ENCODE measurements at places on chromosomes 7 and 10.

- H3K27me3 ChIP-seq, result no peaks in the 10 kb centered on the region
- no peaks in the 10 kb centered on the region for H3K36me3 ChIP-seq
- no peaks in the 10 kb centered on the region for H3K4me1 ChIP-seq
- H3K4me3 ChIP-seq, result no peak overlapping the region
- no peak for DNase-seq
Measured at GRCh38 chr7:44565795-44566559, 7.7 kb downstream of the DDX56 start.

- H3K27me3 ChIP-seq, result no peaks in the 10 kb centered on the region
- no peak overlapping the region for H3K4me3 ChIP-seq
Measured at GRCh38 chr7:80499350-80499953, 12.4 kb downstream of the GNAT3 start.

DNA sequence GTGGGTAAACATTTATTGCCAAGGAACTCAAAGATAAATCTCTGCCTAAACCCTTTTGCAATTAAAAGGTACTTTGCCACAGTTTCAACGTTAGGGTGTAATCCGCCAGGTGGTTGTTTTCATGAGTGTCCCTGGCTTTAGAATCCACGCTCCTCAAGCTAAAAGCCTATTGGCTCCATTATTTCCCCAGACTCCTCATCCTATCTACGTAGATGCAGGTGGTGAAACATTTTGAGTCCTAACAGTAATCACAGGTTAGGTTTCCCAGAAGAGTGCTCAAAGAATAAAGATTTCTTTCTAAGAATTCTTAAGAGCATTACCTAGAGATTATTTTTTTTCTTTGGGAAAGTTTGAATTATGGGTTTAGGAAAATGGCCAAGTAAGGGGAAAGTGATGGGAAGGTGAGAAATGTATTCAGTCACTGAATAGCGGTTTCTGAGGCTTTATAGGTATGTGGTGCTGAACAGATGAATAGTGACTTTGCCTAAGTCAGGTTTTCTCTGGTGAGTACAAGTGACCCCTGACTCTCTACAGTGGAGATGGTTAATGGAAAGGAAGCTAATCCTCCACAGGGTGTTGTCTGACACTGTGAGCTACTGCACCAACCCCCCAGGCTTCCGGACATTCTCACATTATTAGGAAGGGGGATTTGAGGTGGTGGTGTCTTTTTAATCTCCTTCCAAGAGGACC lies 60.2 kb downstream of the NRP1 start:
- no peaks in the 10 kb centered on the region for H3K36me3 ChIP-seq
- H3K4me1 ChIP-seq, result peaks cover 16% of the 10 kb centered on the region
- H3K27me3 ChIP-seq, result peaks cover 3% of the 10 kb centered on the region
- no peak overlapping the region for H3K4me3 ChIP-seq

DNA sequence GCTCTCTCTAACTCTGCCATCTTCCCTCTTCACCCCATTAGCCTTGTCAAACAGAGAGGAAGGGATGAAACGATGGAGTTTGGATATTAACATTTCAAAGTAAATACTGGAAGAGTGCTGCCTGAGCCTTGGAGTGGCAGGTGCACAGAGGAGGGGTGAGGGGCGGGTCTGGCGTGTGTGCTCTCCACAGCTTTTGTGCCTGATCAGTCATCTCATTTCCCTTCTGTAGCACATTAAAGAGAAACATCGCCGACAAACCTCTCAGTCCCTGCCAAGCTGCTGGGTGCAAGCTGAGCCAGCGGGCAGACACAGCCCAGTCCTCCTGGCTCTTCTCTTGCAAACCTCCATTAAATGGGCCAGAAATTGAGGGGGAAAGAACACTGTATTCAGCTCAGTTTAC lies 76.2 kb downstream of the SLIT1 start:
- H3K4me1 ChIP-seq, result no peaks in the 10 kb centered on the region
- H3K27ac ChIP-seq, result no peak overlapping the region
- no peaks in the 10 kb centered on the region for H3K27me3 ChIP-seq
- DNase-seq, result no peak

DNA sequence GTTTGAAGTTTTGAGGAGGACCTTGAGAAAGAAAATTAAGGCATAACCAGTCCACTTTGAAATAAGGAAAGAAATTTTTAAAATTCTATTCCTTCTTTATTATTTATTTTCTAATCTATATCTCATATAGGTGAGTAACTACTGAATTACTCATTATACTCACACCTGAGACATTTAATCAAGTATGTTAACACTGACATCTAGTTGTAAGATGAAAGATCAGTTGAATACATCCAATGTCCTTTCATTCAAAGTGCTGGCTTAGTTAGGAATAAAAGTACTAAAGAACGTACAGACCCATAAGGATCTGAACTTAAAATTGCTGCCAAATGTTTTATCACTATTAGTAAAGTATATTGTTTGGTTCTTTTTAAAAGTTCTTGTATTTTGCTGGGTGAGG lies 23.5 kb downstream of the TRDMT1 start:
- H3K27ac ChIP-seq, result no peak overlapping the region
- no peak for DNase-seq
- no peaks in the 10 kb centered on the region for H3K36me3 ChIP-seq

DNA sequence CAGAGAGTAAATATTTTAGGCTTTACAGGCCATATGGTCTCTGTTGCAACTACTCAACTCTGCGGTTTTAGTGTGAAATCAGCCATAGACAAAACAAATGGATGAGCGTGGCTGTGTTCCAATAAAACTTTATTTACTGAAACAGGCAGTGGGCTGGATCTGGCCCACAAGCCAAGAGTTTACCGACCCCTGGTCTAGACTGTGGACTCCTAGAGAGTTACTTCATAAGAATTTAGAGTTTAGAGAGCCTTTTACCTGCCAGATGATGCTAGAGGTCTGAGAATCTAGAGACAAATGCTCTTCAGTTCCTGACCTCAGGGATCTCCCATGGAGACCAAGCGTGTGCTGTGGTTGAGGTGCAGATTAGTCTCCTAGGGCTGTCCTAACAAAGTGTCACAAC lies 174.8 kb downstream of the PTEN start:
- no peaks in the 10 kb centered on the region for H3K36me3 ChIP-seq
- no peak overlapping the region for H3K4me3 ChIP-seq
- no peaks in the 10 kb centered on the region for H3K4me1 ChIP-seq

DNA sequence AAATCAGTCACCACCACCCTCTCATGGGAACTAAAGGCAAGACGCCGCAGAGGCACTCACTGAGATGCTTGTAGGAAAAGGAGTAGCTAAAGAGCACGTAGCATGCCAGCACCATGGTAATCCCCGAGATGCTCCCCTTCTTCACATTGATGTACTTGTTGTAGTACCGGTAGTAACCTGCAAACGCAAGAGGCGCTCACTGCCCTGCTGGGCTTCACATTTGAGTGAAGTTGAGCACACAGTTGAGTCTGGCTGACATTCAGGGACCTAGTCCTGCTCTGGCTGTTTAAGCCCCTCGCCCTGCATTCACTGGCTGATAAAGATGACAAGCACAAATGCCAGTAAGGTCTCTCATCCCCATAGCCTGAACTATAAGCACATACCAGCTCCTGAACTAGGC lies 6.9 kb downstream of the ATP5MF start:
- H3K27me3 ChIP-seq, result no peaks in the 10 kb centered on the region
- no peaks in the 10 kb centered on the region for H3K4me1 ChIP-seq
- DNase-seq, result no peak

DNA sequence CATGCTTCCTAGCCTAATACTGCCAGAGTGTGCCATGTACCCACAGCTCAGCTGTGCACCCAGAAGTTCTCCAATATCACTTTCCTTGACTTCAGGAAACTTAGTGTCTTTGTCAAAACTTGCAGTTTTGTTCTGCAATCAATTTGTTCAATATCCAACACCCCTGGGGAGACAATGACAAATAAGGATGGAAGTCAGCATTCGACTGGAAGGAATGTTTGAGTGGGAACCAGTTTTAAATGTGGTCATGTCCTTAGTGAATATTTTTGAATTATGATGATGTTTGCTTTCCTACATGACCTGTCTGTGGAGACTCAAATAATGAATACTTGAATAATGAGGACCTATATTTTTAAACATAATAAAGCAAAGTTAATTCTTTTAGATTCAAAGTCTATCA lies 112.0 kb downstream of the ANK3 start:
- no peak overlapping the region for H3K27ac ChIP-seq
- H3K4me1 ChIP-seq, result no peaks in the 10 kb centered on the region
- no peaks in the 10 kb centered on the region for H3K36me3 ChIP-seq
- no peak for DNase-seq
- no peaks in the 10 kb centered on the region for H3K27me3 ChIP-seq
- H3K4me3 ChIP-seq, result no peak overlapping the region

- H3K4me3 ChIP-seq, result no peak overlapping the region
- H3K36me3 ChIP-seq, result no peaks in the 10 kb centered on the region
- H3K4me1 ChIP-seq, result no peaks in the 10 kb centered on the region
- H3K27ac ChIP-seq, result no peak overlapping the region
- H3K27me3 ChIP-seq, result no peaks in the 10 kb centered on the region
Measured at GRCh38 chr10:51983481-51983880, 284.1 kb upstream of the CSTF2T start.

DNA sequence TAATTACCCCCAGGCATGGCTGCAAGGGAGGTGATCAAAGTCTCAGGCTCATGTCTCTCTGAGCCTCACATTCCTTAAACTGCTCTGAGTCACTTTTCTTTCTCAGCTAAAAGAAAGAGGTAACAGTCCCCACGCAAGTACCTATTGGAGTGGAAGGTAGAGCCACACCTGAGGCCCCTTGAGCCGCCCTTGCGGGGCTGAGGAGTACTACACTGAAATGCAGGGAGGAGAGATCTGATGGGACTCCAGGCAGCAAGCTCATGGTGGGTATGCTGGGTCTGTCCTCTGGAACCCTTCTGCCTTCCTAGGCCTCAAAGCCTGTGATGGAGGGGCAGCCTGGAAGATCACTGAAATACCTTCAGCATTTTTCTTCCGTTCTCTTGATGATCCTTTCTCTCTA lies 960.0 kb downstream of the DNAJB9 start:
- H3K4me1 ChIP-seq, result no peaks in the 10 kb centered on the region
- no peaks in the 10 kb centered on the region for H3K27me3 ChIP-seq
- no peaks in the 10 kb centered on the region for H3K36me3 ChIP-seq
- no peak overlapping the region for H3K4me3 ChIP-seq
- no peak for DNase-seq

GRCh38 chr10:29710128-29710527 lies 75.4 kb upstream of the SVIL start:
- no peak overlapping the region for H3K4me3 ChIP-seq
- DNase-seq, result no peak
- peaks cover 2% of the 10 kb centered on the region for H3K4me1 ChIP-seq
- no peaks in the 10 kb centered on the region for H3K27me3 ChIP-seq
- no peaks in the 10 kb centered on the region for H3K36me3 ChIP-seq
